Stimulated activated CD8-positive, alpha-beta memory T cell treated with anti-CD3 and anti-CD28 coated beads, Interleukin-4, amount 100 ng/mL, for 1 hour (primary cell): ENCODE measurements at places on chromosomes 2 and 18.

- DNase-seq, result no peak
Measured at GRCh38 chr2:143282684-143283083, 153.5 kb downstream of the ARHGAP15 start.

GRCh38 chr2:925309-925708 is 25.3 kb upstream of the SNTG2 start:
- DNase-seq, result no peak

- DNase-seq, result no peak
Measured at GRCh38 chr2:136248907-136249306, 131.0 kb upstream of the CXCR4 start.

DNA sequence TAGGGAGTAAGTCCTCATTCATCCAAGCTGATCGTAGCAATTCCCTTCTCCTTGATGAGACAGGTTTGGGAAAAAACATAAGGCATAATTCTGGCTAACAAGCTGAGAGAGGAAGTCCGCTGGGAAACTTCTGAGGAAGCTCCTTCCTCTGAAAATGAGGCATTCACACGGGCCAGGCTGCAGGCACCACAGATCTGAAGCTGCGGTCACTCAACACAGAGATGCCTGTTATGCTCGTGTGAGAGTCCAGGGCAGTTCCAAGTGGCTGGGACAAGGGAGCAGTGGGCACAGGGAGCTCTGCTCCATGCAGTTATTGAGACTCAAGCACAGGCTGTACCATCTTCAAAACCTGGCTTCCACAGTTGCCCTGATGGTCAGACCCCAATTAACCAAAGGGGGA is 200.9 kb upstream of the ID2 start:
- no peak for DNase-seq

DNA sequence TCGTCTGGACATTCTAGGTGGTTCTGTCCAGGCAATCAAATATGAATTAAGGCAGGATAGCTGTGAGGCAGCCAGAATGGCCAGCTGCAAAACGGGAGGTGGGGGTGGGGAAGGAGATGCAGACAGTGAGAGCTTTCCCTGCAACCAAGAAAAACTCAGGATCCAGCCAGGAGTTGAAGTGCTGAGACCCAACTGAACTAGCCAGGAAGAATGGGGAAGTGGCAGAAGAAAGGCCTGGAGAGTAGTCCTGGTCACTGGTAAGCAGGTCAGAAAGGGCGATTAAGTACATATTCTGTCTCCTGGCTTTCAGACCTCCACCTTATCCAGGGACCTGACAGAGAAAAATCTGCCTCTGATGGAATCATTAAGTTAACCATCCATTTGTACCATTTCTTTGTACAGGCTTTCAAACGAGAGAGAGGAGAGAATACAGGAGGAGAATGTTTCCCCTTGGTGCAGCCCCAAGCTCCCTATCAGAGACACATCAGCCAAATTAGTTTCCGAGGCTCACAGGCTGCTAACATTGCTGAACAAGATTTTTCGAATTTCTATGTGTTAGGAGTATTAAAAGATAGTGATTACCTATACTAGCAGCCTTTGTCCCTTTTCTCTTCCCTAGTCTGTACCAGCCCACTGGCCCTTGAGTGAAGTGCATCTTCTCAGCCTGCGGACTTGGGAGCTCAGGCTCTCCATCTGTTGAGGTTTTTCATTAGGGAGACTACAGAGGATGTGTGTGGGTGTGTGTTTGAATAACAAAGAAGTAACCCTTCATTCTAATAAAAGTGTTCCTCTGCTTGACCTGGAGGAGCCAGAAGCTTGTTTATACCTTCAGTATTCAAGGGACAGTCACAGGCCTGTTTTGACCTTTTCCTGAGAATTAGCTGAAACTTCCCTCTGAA is 12.5 kb upstream of the HOXD1 start:
- DNase-seq, result no peak

- DNase-seq, result peak; percentile 25
Measured at GRCh38 chr18:76721207-76721996, 101.0 kb upstream of the ZNF236 start.

DNA sequence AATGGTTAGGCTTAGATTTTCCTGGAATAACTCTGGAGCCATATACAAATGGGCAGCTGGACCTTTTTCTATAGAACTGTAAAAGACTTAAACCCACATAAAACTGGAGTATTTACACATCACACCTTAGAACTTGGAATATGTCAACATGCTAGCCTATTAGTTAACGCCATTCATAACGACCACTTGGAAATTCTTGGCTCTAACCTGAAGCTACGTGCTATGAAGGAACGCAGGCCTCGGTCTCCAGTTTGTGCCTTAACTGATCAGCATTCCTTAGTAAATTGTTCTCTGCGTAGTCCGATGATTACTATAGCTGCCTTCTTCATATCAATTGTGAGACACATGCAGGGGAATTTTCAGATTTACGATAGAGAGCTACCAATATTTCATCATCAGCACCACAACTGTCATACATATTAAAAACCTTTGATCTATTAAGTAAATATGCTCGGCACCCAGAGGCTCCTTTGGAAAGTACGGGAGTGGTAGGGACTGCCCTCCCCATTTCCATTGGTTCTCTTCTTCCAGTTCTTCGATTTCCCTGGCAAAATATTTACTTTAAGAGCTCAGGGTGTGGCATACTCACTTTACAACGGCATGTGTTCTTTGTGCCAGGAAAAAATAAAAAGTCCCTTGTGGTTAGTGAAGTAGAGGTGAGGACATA is 17.5 kb upstream of the CCL20 start:
- no peak for DNase-seq

DNA sequence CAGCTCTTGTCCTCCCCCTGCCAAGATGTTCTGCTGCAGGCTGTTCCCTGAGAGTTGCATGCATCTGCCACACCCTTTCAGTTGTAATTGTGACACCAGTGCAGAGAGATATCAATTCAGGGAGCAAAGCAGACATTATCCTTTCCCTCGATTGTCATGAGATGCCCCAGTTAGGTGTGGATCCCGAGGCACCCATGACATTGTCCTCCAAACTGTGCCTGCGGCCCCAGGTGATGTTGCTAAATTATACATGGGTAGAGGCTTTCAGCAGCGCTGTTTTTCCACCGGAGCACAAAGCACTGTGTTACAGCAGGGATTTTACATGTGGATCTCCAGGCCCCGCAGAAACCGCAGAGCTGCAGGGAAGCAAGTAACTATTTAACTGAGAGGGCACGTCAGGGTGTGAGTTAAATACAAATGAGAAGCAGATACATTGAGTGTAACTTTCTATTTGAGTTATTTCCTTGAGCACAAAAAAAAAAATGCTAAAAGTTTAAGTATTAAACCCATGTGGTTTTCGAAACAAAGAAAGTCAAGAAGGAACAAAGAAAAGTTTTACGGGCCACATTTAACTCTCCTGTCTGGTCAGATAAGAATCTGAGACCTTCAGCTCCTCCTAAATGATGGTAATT is 90.3 kb upstream of the BCL2L11 start:
- no peak for DNase-seq

DNA sequence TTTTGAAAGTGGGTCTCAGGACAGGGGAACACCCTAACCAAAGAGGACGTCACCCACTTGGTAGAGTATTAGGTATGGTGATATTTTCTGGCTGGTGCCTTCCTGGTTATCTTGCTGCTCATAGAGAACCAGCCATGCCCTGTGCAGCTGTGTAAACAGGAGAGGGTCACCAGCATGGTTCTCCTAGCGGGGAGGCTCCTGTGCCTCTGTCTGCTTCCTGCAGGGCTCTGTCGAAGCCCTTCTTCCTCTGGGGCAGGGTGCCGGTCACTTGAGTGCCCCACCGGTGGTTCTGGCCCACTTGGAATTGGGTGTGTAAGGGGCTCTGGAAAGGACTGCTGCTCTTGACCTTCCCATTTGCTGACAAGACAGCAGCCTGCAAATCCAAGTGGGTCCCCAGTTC is 131.6 kb upstream of the MSH6 start:
- DNase-seq, result no peak

DNA sequence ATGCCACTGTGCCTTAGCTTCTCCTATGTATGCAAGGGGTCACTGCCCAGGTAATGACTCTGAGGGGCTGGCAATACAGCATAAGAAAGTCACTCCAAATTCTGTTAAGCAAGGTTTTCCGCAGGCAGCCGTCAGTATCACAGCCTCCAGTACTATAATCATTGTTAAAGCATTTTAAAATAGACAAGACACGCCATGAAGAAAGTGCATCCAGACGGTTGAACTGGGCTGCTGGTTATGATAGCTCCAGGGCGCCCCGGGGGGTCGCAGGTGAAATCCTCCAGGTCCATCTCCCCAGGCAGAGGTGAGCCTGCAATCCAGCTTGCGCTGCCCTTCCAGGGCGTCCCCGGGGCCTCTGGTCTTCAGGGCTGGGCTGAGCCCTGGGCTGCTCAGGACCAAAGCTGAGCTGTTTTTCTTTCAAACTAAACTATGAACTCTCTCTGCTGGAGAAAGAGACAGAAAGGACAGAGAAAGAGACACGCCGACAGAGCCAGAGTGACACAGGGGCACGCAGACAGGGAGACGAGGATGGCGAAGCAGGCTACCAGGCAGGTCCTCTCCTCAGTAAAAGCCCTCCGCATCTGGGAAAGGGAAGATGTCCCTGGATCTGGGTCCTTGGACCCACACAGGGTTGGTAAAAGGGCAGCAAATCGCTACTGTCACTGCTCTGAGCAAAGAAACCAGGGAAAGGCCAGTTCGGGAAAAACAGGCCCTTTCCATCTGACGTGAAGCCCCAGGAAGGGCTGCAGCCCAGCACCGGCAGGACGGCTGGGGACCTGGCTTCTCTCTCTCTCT is 2.1 kb upstream of the TWIST2 start:
- DNase-seq, result no peak

- DNase-seq, result no peak
Measured at GRCh38 chr2:193965263-193965662, 1691.8 kb upstream of the SLC39A10 start.

- no peak for DNase-seq
Measured at GRCh38 chr18:68564961-68565360, 149.9 kb downstream of the TMX3 start.

- no peak for DNase-seq
Measured at GRCh38 chr18:75307530-75307929, 96.9 kb downstream of the TSHZ1 start.

DNA sequence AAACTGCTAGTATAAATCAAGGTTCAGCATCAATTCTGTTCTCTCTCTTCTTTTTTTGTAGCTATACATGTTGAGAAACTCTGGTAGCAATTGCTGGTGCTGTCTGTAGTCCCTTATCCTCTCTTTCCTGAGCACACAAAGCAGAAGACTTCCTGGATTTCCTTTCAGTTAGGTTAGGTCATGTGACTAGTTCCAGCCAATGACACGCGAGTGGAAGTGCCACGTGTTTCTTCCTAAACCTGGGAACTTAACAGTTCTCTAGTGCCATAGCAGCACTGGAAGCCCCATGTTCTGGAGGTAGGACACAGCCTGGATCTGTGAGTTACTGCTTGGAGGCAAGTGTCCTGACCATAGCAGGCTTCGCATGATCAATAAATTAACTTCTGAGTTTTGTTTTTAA is 125.9 kb downstream of the PLA2R1 start:
- no peak for DNase-seq

DNA sequence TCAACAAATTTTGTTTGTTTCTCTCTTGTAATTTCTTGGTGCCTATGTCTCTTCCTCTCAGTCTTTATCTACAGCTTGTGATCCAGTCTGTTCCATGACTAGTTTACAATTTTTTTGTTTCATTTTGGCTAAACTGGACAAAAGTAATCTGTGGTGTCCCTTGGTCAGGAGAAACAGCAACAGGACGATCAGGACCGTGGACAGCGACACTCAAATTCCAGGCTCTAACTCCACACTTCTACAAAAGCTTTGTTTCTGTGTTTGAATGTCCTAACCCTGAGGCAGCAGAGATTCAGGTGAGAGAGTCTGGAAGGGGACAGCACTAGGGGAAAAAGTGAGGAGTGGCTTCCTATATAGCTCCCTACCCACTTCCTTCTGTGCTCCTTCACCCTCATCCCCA is 593.3 kb upstream of the FANCL start:
- DNase-seq, result no peak

- no peak for DNase-seq
Measured at GRCh38 chr2:204293884-204294747, 251.2 kb upstream of the PARD3B start.

DNA sequence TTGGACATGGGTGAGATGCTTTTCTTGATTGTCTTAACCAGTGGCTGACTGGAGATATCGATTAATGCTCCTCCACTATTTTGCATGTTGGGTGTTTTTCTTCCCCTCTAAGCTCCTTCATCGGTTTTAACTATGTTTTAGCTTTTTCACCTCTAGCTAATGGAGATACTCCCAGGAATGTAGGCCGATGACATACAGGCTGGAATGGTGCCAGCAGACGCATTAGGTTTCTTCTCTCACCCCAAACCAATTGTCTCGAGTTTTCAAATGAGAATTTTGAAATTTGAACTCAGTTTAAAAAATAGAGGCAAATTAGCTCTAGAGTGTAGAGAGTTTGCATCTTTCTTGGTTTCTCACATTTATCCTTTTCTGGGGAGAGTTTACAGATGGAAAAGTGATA is 247.6 kb downstream of the RPRM start:
- DNase-seq, result no peak

DNA sequence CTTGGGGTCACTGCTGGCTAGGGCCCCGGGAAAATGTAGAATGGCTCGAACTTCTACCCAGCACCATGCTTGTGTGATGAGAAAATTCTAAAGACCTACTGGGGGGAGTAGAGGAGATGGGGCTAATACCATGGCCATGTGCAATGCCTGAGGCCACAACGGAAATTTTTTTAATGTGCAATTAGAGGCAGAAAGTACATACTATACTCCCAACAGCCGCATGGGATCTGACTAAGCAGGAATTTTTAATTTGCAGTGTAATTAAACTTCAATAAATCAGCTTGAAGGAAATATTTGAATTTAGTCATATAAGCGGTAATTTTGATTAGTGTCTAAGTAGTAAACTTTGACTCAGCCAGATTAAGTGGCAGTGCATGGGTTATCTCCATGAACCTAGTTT is 53.2 kb upstream of the CNGA3 start:
- DNase-seq, result no peak

- DNase-seq, result no peak
Measured at GRCh38 chr2:207706936-207707860, 4.2 kb upstream of the CCNYL1 start.

DNA sequence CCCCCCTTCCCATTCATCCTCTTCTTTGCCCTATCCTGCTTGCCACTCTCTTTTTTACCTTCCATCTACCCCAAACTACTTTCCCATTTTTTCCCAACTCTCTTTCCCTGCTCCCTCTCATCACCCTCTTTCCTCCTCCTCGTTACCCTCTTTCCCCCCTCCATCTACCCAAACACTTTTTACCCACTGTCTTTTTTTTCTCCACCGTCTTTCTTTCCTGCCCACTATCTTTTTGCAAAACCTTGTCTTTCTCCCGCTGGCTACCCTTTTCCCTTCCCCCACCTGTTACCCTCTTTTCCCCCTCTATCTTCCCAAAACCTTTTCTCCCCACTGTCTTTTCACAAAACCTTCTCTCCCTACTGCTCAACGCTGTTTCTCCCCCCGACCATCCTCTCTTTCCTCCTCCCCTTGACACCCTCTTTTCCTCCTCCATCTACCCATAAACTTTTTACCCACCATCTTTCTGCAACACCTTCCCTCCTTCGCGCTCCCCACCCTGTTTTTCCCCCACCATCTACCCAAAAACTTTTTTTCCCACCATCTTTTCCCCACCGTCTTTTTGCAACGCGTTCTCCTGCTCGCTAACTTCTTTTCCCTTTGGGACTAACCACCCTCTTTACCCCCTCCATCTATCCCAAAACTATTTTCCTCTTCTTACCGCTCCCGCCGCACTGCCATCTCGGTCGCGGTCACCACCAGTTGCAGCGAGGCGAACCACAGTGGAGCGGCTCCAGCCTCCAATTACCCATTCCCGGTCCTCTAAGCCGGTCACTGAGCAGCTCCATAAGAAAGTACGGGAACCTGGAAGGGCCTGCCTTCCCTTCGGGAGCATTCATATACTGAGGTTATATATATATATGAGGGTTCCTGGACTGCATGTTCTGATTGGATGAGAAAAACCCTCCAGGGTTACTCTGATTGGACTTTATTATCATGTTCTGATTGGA is 15.0 kb downstream of the CCDC74A start:
- no peak for DNase-seq
